ENCODE measurements at places on chromosomes 13 and 19.
A peak's percentile ranks its signal among the peaks of the same experiment; 100 is the strongest.

DNA sequence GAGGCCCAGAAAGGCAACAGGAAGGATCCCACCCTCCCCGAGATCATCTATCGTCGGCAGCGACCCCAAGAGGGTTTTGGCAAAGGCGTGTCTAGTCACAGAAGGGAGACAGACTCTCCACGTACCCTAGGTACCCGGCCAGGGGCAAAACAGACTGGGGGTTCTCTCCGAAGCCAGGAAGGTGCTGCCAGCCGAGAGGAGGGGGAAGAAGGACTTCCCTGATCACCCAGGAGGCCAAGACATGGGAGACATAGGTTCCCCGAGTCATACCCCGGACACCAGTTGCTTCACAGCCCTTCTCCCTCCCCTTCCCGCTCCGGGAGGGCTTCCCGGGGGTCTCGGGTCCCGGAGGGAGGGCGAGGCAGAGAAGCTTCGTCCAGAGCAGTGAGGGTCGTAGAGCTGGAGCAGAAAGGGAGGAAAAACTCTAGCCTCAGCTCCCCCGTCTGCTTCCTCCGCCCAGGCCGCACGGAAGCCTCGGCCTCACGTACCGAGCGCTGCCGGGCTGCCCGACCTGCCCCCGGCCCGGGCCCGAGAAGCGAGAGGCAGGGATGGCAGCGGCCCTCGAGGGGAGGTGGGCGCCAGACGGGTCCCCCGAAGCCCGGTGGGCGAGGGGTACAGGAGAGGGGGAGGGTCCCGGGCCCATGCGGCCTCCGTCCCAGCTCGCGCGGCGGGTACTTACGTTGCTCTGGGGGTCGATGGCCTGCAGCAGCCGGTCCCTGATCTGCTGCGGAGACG, 644 bp downstream of the MED26 start:
- no peak for DNase-seq

DNA sequence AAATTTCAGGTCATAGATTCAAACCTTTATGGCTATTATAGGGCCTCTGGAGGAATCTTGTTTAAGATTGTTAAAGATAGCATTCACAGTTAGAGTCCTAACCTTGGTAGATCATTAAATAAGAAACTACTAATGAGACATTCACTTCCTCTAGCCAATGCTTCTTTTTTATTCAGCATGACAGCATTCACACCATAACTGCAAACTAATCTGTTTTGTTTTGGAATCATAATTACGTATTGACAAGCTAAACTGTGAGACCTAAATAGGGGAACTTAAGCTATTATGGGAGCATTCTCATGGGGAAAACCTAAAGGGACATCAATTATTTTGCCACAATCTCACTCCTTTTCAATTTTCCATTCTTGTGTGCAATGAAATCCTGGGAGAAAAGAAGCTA, 653.8 kb downstream of the PCDH9 start:
- no peak for DNase-seq

- DNase-seq = no peak
Observed at GRCh38 chr13:111344471-111345191, 24.2 kb downstream of the TEX29 start.

DNA sequence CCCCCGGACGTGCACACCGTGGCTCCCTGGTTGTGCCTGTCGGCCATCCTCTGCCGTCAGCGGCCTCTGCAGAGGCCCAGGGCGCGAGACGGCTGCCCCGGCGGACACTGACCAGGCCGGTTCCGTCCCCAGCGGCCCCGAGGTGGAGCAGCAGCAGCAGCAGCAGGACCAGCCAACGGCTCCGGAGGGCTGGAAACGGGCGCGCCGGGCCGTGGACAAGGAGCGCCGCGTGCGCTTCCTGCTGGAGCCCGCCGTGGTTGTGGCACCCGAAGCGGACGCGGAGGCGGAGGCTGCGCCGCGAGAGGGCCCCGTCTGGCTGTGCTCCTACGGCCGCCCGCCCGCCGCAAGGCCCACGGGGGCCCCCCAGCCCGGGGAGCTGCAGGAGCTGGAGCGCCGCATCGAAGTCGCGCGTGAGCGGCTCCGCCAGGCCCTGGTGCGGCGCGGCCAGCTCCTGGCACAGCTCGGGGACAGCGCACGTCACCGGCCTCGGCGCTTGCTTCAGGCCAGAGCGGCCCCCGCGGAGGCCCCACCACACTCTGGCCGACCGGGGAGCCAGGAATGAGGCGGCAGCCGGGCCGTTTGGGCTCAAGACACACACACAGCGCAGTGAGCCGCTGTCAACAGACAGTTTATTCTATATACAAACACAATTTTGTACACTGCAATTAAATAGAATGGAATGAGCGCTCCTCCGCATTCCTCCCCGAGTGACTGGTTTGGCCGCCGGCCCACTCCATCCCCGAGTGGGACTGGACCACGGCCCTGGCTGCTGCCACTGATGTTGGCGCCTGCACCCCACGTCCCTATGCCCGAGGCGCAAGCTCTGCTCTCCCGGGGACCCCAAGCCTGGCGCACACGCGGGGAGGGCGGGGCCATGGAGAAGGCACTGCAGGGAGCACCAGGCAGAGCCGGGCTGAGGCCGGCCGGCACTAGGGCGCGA, 9.1 kb downstream of the GRIN3B start:
- DNase-seq = no peak

DNA sequence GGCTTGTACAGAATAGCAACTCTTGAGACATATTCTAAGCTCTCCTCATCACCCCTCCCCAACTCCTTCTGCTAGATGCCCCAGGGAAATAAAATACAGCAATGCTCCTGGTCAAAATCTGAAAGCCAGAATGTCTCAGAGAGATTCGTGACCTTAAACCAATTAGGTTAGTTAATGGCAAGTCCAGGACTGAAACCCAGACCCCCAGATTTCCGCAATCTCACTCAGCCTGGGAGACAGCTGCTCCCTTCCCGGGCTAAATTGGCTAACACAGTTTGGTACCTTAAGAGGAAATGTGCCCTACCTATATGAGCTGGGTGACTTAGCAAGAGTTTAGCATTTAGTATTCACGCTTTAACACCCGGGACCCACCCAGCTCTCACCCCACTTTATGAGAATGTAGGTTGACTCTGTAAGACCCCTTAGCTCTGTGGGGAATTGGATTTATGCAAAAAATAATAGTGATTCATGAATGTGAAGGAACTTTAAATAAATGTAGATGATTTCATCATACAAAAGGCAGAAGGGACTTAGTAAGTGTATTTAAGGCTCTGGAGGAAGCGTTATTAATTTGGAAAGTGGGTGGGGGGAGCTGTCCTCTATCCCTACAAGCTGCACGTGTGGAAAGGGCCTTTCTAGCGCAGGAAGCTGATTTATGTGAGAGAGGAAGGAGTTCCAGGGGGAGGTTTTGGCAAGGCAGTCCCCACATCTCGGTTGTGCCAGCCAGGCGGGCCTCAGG, 1.1 kb downstream of the DLEU7 start:
- no peak for DNase-seq

- no peak for DNase-seq
Observed at GRCh38 chr13:111316161-111316730, 4.2 kb upstream of the TEX29 start.

DNA sequence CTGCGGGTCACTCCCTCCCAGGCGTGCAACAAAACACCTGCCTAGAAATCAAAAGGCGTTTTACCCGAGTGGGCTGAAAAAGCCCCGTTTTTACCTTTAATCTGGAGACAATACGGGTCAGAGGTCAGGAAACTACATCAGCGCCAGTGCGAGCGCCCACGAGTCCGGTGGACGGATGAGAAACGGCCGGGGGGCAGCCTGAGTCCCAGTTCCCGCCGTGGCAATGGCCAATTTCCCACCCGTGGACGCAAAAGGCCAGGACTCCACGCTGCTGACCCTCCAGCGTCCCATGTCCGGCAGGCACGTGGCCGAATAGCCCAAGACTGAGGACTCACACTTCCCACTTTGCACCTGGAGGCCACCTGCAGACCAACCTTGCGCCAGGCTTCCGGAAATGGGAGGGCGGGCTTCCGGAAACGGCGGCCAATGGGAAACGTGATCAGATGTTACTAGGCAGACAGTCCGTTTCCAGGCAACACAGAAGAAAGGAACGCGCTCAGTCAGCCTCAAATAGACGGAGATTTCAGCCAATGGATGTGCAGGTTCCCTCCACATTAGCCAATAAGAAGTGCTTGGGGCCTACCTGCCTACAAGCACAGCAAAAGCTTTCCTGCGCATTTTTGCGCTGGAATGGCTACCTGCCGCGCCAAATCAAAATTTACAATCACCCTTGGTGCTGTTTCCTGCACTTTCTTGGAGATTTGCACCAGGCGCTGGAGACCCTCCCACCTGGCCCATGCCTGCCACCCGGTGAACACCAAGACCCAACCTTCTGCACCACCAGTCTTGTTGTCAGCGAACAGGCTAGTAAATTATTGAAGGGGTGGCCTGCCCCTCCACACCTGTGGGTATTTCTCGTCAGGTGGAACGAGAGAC, 47.4 kb downstream of the ZFP14 start:
- peak; percentile 6 for DNase-seq

DNA sequence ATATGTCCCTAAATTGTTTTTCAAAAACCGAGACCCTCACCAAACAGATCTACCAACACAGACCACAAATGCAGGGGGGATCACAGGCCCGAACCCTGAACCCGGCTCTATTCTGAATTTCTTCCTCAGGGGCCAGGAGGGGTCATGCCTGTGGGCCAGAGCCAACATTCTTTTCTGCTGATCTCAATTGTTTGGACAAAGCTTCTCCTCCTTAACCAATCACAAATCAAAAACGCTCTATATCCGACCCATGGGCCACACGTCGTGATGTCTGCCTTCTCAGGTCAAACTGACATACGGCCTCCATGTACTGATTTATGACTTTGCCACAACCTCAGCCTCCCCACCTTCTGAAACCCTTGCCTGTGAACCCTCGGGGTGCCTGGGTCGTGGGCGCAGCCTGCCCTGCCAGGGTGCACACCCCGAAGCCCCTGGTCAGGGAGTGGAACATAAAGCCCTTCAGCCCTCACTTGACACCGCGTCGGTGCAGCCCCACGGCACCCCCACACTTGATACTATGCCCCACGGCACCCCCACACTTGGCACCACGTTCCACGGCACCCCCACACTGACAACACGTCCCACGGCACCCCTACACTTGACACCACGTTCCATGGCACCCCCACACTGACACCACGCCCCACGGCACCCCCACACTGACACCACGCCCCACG, 58.4 kb upstream of the C13orf46 start:
- no peak for DNase-seq

DNA sequence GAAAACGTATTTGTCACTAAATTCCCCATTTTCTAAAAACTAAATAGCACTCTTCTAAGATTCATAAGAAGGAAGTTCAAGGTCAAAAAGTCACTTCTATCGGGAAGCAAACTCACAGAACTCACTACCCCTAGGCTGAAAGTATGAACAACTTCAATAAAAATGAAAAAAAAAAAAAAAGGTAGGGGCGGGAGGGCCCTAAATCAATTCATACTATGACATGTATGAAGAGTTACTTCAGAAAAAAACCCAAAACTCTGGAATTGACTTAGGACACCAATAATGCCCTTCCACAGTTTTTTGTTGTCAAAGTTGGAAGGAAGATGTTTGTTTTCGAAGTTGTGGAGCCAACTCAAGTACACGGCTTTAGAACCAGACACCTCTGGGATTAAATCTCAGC, 1.1 kb downstream of the SUCLA2 start:
- DNase-seq = no peak

- DNase-seq = no peak
Observed at GRCh38 chr13:46665248-46665632, 112.3 kb downstream of the LRCH1 start.

- DNase-seq = no peak
Observed at GRCh38 chr13:26475176-26476110, 82.0 kb upstream of the WASF3 start.

DNA sequence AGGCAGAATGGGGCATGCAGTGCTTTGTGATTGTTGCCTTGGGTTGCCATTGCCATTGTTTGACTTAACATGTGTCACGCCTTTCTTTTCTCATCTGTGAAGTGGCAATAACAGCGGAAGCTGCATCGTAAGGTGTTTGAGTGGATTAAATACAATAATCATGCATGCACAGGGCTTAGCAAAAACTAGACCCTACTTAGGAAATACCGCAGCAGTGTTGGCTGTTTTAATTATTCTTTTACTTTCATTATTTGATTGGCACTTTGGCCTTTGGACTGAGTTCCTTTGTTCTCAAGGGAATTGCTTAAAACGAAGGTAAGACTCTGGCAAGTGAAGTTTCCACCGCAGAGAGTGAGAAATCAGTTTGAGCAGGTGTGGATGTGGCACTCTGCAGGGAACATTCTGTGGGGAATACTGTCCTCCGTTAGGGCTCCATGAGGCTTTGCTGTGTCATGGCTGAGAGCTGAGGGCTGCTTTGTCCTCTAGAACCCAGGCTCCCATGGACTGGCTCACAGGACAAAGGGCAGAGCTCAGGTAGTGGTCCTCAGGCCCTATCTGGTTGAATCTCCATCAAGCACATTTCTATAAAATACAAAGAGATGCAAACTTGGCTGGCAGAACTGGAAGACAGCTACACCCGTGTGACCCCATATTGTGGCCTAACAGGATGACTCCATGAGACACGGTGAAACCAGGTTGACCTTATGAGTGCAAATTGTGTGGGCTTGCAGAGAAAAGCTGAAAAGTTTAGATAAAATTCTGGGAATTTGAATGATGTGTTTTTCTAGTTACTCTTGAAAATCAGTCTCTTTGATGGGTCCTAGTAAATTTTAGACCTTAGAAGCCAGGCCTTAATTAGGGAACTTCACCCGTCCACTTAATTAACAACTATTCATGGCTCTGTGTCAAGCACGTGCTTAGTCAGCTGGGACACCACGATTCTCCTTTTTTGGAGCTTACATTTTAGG, 407.2 kb downstream of the KCNRG start:
- DNase-seq = no peak

GRCh38 chr19:7618348-7618747, 11.0 kb downstream of the XAB2 start:
- DNase-seq = no peak

DNA sequence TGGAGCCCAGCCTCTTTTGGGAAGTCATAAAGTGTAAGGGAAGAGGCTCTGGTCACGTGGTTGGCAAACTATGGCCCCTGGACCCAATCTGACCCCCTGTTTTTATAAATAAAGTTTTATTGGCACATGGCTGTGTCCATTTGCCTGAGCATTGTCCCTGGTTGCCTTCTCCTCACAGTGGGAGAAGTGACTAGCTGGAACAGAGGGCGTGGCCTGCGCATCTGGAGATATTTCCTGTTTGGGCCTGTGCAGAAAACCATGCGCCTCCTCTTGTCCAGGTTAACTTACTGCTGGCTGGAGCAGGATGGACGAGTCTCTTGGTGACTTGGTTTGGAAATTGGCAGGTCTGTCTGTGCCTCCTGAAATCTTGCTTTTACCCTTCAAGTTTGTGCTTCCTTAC, 48.3 kb downstream of the KDM4B start:
- no peak for DNase-seq

- no peak for DNase-seq
Observed at GRCh38 chr19:40374084-40374483, 15.9 kb downstream of the HIPK4 start.

- no peak for DNase-seq
Observed at GRCh38 chr19:11361771-11362731, 6.8 kb downstream of the PLPPR2 start.

DNA sequence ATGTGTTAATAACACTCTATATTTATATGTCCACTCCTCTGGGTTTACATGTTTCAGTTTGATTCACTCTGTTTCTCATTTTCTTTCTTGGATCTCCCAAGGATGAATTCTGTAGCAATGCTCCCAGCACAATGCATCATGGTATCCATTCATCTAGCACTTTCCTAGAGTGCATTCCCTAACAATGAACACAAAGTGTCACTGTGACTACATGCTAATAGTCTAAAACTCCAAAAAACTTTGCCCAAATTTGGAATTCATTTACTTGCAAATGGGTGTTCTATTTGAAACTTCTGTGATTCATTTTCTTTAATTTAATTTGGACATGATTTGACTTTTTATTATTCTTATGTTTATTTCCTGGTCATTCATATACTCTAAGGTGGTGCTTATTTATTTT, 286.3 kb downstream of the POU4F1 start:
- DNase-seq = no peak

- DNase-seq = no peak
Observed at GRCh38 chr13:28120317-28120716, 18.0 kb upstream of the PAN3 start.

Measured in activated CD8-positive, alpha-beta memory T cell treated with anti-CD3 and anti-CD28 coated beads for 48 hours (primary cell).